Tibial nerve (tissue), 4 donors: ENCODE measurements at places on chromosomes 16 and 17. TPM values are rescaled to one million over a fixed set of nuclear protein-coding genes. Genes with fewer than 3 reads are reported as not detected.

Gene MLST8
- total RNA-seq, result 73.8 TPM

Gene NEK8
- total RNA-seq, result 4.0 TPM

Gene APOBR
- 1.5 TPM for total RNA-seq

Gene TBX6
- total RNA-seq, result 0.66 TPM

Gene ZNF668
- total RNA-seq, result 15.5 TPM

Gene PLXDC1
- 95.1 TPM for total RNA-seq

Gene CCL16
- total RNA-seq, result not detected

DNA sequence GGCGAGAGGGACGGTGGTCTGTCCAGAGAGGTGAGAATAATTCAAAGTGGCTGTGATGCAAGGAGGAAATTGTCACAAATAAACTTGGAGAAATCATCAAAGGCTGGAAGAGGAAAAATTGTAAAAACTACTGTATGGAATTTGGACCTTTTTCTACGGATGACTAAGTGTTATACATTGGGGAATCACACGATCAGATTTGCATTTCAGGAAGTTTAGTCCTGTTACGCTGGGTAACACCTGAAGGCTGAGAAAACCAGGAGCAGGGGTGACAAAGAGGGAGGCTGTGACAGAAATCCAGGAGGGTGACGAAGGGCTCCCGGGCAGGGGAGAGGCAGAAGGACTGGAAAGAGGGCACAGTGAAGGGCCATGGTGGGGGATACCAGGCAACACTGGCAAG is 511.7 kb downstream of the CDH13 start:
- DNase-seq, result no peak

GRCh38 chr17:49914096-49914490 is 54.9 kb upstream of the DLX4 start:
- no peak for DNase-seq

DNA sequence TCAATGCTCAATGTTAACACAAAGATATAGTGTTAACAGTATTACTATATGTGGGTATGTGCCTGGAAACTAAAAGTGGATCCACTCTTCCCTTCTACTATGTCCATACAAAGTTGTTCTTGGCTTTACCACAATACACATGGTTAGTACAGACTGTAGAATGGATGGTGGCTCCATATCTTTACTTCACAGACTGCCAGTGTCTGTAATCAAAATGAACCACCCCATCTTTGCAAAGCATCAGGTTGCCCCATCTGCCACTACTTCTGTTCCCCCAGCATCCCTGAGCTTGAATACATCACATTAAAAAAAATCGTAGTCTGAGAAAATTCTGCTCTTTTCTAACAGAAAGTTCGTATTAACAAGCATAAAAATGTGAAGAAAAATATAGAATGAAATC is 30.0 kb downstream of the USP32 start:
- no peak for DNase-seq

- no peak for DNase-seq
These were observed 7.5 kb upstream of the NOS2 start for GRCh38 chr17:27807567-27808470.

- DNase-seq, result peak; percentile 88
These were observed 57.1 kb upstream of the WSB1 start for GRCh38 chr17:27236717-27237315.

DNA sequence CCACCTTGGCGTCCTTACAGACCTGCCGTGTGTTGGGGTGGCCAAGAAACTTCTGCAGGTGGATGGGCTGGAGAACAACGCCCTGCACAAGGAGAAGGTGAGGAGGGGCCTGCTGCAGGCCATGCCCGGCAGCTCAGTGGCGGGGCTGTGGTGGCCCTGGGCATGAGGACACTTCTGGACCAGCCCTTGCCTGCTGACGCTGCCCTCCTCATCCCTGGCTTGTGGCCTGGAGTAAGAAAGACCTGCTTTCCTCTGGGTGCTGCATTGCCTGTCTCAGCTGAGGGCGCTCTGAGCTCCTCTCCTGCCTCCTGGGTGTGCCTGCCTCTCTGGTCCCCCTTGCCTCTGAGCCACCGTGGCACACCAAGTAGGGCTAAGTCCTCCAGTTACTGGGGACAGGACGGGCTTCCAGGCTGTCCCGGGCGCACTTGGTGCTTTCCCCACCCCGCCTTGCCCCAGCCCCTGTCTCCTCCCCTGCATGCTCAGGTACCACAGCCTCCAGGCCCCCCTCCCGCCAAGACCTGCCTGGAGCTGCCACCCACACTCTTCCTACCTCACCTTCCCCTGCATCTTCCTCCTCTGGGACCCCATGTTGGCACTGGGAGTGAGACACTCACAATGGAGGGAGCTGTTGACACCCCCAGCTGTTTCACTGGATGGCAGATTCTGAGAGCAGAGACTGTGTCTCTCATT is 8.7 kb downstream of the ENDOV start:
- no peak for DNase-seq

DNA sequence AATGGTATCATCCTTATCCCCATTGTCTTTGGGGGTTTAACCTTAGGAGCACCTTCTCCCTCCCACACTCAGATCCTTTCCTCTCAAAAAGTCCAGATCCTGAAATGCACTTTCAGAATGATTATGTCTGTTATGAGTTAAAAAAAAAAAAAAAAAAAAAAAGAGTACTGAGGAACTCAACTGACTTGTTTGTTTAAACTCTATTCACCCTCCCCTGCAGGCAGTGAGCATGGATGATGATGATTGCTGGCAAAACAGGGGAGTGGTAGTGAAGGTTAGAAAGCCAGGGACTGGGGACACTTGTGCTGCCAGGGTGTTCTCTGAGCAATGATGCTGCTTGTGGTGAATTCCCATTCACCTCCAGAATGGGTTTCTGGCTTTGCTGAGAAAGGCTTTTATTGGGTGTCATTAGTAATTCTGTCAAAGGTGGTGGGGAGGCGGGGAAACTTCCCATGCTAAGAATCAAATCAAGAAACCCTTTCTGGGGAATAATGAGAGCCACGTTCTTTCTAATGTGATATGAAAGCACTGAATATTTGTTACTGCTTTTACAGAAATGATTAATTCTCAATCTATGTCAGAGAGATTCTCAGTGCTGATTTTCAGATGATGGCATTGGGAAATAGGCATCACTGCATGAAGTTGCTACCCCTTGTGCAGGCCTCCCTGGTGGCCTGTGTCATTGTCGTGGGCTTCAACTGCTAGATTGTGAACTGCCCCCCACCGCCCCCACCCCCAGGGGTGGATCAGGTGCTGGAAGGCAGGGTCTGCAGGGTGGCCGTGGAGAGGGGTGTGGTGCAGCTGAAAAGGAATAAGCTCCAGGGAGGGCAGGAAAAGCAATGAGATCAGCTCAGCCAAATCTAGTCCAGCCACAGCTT is 14.1 kb downstream of the CCL4 start:
- DNase-seq, result no peak

DNA sequence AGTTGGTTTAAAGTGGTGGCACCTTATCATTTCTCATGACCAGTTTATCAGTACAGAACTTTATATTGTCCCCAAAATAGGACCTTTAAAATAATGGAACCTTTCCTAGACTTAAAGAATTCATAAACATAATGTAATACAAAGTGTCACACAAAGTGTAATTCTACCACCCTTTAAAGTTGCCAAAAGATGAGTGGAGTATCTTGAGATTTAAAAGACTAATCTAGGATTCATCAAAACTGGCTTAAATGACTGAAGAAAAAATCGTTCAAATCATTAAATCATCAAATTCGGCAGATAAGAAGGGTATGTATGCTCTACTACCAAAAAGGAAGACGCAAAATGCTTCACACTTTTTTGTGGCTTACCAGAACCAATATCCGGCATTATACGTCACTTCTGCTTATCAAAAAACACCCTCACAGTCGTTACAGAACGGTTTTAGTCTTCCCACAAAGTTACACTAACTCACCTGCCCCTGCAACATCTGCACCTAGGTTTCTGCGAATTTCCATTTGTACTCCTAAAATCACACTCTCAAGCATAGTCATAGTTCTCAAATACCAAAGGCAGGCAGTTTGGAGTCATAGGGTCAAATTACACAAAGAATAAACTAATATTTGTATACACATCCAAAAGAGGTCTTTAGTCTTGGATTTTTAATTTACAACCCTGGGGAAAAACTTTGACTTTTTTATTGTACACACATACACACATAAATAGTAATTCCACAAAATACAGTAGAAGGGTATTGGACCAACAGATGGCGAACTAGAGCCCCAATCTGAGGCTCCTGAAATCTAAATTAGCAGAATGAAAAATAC is 1.4 kb upstream of the KANSL1 start:
- peak; percentile 26 for DNase-seq

- DNase-seq, result peak; percentile 80
These were observed 26.9 kb downstream of the CD300A start for GRCh38 chr17:74493331-74493833.

GRCh38 chr17:72592242-72592966 is 471.6 kb downstream of the SOX9 start:
- DNase-seq, result peak; percentile 43

DNA sequence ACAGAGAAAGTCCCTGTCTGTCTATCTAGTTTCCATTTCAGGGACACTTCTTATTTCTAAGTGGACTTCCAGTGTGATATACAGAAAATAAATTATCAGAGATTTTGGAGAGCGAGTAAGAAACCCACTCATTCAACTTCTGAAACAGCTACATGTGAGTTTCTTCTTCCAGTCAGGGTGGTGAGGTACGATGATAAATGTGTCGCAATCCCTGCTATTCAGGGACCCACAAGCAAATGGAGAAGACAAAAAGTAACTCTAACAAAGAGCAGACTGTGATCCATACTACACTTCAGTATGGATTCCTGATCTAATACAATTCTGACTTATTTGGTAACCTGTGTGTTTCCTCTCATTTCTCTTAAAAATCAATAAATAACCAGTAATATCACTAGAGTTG is 16.8 kb downstream of the CNTNAP4 start:
- no peak for DNase-seq
